Fibroblast of lung (primary cell): ENCODE measurements at places on chromosomes 1 and 21.
A peak's percentile ranks its signal among the peaks of the same experiment; 100 is the strongest.

- DNase-seq: peak; percentile 47
Observed at GRCh38 chr1:245129319-245130240, 25.2 kb upstream of the KIF26B start.

DNA sequence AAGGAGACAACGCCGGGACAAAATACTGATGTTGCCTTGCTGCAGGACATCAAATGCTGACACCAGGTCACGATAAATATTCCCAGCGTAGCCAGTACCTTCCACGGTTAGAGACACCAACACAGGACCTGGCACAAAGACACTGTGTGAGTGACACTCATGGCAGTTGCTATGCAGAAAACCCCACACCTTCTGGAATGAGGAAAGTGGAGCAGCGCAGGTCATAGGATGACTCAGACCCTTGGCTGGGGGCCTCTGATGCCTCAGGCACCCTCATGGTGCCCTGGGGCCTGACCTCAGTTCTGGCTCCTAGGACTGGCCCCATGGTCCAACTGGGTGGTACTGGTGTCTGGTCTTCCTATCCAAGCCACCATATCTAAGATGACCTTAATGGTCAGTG lies 7.0 kb downstream of the DCST2 start:
- no peak for DNase-seq

- no peak for DNase-seq
Observed at GRCh38 chr21:31354122-31354521, 10.1 kb upstream of the TIAM1 start.

DNA sequence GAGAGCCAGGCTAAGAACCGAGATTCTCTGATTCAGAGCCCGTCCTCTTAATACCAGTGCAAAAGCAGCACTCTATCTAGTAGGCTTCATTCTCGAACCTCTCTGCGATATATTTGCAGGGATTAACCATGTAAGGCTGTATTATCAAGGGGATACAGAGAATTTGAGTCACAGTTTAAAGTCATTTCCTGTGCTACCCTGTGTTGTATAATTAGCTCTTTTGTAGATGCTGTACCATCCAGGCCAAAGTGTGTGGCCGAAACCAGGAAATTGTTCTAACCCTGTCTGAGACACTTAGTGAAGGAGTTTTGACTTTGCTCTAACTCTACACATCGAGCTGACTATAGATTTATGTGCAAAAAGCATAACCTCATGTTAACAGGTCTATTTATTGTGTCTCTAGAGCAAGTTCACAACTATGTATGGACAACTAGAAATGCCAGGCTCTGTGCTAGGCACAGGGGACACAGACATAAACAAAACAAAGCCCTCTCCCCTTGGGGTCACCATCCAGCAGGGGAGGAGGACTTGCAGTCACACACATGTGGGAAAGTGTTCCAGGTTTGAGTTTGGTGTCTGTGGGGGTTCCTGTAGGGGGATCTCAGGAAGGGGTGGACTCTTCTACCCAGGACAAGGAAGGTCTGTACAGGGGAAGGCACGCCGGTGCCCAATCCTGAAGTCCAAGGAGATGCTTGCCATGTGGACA lies 182.2 kb downstream of the DHRS3 start:
- DNase-seq: no peak

DNA sequence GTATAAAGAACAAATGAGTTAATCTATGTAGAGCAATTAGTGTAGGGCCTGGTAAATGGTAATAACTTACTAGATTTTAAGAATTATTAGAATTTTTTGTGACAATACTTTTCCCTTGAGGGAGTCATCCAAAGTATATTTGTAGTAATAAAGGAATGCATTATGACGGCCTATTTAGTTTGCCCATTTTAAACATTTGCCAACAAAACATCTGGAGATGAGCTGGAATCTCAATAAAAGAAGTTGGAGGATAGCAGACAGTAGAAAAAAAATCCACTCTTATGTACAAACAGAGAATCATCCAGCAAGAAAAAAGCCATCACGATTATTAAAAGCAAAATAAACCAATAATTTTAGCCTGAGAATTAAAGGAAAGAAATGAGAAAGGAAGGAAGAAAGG lies 567.3 kb upstream of the ADAMTS5 start:
- no peak for DNase-seq
